ENCODE measurements at places on chromosomes 3 and 15.

DNA sequence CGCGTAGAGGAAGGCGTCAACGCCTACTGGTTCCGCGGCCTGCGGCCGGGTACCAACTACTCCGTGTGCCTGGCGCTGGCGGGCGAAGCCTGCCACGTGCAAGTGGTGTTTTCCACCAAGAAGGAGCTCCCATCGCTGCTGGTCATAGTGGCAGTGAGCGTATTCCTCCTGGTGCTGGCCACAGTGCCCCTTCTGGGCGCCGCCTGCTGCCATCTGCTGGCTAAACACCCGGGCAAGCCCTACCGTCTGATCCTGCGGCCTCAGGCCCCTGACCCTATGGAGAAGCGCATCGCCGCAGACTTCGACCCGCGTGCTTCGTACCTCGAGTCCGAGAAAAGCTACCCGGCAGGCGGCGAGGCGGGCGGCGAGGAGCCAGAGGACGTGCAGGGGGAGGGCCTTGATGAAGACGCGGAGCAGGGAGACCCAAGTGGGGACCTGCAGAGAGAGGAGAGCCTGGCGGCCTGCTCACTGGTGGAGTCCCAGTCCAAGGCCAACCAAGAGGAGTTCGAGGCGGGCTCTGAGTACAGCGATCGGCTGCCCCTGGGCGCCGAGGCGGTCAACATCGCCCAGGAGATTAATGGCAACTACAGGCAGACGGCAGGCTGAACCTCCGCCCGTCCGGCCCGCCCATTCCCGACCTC lies 4.1 kb downstream of the ISLR2 start:
- DNase-seq, result no peak

DNA sequence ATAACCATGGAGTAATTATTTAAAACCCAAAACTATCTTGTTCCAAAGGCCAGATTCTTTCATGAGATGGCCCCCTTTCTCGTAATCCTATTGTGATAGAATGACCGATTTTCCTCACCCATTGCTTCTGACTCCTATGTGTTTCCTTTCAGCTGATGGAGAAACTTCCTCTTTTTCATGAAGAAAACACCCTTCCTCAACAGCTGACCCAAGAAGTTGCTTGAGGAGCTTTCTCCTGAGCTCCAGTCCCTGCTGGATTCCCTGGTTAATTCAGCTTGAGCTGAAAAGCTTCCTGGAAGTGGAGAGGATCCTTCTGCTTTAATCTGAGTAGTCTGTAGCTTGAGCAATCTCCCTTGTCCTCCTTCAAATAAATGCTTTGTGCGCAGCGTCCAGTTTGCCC lies 75.0 kb downstream of the BFSP2 start:
- no peak for DNase-seq

DNA sequence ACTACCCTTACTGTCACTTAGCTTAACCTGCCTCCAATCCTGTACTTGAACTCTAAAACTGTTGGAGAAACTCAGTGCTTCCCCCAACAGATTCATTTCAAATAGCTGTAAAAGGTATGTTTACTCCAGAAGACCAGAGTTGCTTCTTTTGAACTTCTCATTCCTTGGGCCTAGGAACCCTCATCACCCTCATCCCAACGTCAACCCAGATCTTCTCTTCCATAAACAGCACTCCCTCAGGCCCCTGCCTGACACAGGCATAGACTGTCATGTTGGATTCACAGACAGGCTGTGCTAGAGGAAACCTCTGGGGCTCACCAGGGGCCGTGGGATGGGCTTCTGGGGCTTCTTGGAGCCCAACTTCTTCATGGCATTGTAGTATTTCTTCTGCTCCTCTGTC lies 57.5 kb upstream of the SCN5A start:
- DNase-seq, result no peak

DNA sequence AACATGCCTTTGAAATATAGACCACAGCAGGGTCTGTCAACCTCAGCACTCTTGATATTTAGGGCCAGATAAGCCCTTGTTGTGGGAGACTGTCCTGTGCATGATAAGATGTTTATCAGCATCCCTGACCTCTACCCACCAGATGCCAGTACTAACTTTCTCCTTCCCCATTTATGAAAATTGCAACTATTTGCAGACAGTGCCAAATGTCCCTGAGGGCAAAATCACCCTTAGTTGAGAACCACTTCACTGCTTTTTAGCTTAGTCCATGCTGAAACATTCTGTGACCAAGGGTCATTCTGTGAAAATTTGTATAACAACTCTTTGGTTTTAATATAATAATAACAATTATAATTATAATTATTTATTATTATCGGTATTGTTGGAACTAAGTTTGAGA lies 1032.4 kb downstream of the MCTP2 start:
- DNase-seq, result no peak

DNA sequence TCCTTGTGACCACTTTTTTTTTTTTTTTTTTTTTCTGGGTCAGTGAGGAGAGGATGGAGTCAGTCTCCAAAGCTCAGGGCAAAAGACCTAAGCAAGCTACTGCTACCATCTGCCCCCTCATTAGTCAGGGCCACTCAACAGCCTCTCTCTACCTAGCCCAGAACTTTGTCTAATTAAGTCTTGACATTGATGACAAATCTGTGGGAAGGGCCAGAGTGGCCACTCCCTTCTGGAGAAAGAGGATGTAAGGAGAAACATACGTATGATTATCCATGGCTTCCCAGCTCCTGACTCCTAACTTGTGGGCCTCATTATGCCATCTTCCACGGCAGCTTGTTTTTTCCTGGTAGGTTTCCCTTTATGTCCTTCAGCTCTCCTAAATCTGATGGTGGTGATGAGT lies 37.9 kb downstream of the NR1I2 start:
- DNase-seq, result no peak

DNA sequence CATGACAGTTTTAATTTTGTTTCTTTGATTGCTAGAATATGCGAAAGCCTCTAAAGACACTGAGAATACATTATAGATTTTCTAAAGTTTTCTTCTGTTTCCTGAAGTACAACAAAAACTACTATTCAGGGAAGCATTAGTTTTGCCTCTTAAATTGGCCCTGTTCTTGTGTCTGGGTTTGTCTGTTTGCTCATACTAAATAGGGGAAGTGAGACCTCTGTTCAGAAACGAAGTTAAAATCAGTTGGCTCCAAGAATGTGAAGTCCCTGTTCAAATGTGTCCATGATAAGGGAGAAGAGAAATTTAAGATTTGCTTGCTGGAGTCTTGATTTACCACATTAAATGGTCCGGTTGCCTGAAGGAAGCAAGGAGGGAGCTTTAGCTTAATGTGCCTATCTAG lies 327.3 kb upstream of the GBE1 start:
- no peak for DNase-seq

- no peak for DNase-seq
Observed at GRCh38 chr3:143089965-143090364, 29.6 kb upstream of the CHST2 start.

- no peak for DNase-seq
Observed at GRCh38 chr3:12230406-12230805, 58.5 kb upstream of the PPARG start.

DNA sequence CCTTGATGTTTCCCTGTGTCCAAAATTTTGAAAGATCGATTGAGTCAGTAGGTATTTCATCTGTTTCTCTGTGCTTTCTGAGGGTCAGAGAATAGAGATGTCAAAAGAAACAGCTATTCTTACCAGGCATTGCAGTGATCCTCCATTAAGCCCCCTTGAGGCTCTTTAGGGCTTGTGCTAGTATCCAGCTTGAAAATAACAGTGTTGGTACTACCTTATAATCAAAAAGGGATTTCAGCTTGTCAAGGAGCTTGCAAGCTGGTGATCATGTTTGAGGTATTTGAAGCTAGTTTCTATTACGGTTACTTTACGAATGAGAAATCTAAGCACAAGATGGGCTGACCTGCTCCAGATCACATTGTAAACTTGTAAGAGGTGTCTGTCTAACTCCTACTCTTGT lies 103.4 kb downstream of the EDEM1 start:
- no peak for DNase-seq

GRCh38 chr3:79983118-79983517 lies 215.3 kb upstream of the ROBO1 start:
- DNase-seq, result no peak

DNA sequence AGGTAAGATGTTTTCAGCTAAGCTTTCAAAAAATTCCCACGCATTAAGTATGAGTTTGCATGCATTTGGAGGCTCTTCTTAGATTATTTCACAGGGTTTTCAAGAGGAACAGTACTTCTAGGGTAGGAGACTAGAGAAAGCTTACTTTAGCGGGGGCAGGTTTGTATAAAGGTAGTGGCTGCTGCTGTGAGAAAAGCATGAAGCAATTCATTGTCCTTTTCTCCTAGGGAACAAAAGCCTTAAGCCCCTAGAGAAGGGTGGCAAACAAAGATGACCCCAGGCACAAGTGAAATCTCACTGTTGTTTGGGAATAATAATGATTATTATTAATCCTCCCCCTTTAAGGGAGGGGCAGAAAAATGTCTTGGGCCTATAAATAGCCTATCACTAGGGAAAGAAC lies 310.7 kb downstream of the DIPK2A start:
- no peak for DNase-seq

DNA sequence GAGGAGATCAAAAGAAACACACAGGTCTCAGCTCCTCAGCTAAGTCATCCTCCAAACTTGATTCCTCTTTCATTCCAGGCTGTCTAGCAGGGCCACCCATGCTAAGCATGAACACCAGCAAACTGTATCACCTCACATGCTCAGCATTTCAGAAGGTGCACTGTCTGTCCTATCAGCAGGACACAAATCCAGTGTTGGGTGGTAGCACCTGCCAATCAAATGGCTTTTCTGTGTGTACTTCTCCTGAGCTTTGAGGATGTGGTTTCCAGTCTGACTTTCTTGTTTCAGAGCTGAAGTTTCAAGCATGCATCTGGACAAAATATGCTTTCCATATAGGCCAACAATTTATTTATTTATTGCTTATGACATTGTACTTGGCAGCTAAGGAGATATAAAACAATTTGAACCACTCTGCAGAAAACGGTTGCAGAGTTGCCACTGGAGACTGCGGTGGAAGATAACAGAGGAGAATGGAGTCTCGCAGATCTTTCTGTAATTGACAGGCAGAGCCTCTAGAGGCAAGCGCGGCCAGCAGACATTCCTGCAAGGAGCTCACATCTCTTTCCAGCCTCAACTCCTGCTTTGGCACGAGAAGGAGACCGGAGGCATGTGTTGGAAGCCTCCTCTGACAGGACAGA lies 167.1 kb upstream of the WNT5A start:
- DNase-seq, result no peak

DNA sequence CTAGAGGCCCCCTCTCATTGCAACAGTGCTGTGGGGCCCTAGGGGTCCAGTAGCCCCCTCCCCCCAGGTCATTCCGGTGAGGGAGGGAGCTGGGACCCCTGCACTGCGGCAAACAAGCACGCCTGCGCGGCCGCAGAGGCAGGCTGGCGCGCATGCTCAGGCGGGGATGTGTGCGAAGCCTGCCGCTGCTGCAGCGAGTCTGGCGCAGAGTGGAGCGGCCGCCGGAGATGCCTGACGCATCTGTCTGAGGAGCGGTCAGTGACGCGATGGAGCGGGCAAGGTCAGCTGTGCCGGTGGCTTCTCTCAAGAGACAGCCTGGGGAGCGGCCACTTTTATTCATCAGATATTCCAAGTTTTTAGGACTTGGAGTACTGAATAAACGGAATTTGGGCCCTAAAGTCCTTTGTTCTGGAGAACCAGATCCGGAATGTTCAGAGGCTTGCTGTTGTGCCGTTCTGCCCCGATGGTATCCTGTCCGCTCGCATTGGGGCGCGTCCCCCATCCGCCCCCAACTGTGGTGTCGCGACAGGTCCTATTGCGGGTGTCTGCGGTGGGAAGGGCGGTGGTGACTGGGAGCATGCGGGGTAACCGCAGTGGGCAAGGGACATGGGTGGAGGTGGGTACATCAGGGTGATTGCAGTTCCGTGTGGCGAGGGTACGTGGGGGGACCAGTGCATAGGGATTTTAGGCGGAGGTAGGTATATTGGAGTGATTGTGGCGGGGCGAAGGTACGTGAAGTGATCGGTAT lies at the start of the genes SNRPN and SNURF:
Gene SNRPN (plus strand): TSS at position 205 of the 748 bp plus-strand sequence. CDS start 19,467 bp downstream, outside the sequence.
Gene SNURF (plus strand): TSS at position 205 of the 748 bp plus-strand sequence. CDS start 62 bp downstream, at position 267.
- DNase-seq, result peak; percentile 72

- DNase-seq, result no peak
Observed at GRCh38 chr15:40412095-40412759, 6.6 kb downstream of the IVD start.

GRCh38 chr3:10702961-10703740 lies 112.9 kb upstream of the SLC6A11 start:
- DNase-seq, result peak; percentile 3

DNA sequence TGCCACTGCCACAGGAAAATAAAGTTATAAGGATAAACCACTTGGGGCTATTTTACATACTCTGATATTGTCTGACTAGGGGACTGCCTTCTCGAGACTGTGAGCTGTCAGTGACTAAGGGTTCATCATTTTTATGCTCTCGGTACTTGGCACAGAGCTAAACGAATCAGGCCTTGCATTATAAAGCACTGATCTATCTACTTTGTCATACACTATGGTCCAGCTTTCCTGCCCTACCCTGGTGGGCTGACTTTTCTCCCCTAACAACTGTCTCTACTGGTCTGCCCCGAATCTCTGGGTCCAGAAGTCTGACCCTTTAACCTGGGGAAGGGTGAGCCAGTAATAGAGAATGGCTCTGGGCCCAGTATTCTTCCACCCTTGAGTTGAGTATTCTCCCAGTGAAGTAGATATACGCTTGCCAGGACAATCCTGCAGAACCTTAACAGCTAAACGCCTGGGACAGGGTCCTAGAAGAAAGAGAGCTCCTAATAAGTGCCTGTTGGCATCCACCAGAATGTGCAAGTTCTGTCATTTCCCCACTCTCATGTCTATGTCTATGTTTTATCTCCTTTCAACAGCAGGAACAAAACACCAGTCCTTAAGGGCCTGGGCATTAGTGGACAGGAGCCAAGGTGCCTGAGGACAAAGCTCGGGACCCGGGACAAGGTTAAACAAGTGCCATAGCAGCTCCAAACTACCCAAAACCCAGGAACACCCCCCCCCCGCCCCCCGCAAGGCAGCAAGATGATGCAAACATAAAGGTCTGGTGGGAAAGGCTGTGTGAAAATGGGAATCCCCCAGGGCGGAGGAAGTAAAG lies 1.2 kb downstream of the LARP6 start:
- DNase-seq, result no peak

DNA sequence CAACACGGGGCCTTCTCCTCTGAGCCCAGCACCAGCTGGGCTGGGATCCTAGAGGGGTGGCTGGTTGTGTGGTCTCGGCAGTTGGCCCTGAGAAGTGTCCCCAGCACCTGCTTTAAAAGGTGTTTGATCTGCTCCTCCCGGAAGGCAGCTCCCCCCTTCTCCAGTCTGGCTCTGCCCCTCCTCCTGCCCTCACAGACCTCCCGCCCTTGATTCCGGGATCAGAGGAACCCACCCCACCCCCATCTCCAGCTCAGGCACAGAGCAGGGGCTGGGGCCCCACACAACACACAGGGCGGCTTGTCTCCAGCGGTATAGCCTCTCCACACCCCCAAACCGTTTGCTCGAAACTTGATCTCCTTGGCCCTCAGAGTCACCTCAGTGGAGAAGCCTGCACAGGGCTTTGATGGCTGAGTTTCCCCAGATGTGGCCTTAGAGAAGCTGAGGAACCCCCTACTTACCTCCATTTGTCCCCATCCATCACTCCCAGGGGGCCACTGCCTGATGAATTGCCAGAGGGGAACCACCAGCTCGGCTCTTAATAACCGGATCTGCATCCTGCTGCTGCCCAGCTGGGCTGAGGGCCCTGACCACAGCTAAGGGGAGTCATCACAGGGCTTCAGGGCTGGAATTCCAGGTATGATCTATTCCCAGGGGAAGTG lies 6.4 kb upstream of the STRA6 start:
- DNase-seq, result no peak

- DNase-seq, result no peak
Observed at GRCh38 chr3:179410331-179410730, 40.9 kb downstream of the GNB4 start.
